MV-4-11 (cell line): ENCODE measurements at places on chromosomes 16 and 17.

- peak; percentile 38 for DNase-seq
Observed at GRCh38 chr17:80455336-80455710, 21.1 kb downstream of the NPTX1 start.

DNA sequence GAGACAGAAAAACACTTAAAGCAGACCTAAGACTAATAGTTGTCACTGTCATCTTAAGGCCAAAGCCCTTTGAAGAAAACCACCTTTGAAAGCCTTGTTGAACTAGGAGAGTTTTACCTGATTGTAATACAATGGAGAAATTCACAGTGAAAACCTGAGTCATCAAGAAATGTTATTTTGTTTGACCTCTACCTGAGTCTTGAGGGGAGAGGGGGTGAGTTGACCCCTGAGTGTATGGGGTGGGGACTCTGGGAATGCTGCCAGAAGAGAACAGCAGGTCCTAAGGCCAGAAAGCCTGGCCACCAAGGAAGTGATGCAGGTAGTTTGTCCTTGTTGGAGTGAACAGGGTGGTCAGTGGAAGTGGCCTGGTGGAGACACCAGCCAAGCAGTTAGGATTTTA lies 204.3 kb downstream of the SPECC1 start:
- no peak for DNase-seq

DNA sequence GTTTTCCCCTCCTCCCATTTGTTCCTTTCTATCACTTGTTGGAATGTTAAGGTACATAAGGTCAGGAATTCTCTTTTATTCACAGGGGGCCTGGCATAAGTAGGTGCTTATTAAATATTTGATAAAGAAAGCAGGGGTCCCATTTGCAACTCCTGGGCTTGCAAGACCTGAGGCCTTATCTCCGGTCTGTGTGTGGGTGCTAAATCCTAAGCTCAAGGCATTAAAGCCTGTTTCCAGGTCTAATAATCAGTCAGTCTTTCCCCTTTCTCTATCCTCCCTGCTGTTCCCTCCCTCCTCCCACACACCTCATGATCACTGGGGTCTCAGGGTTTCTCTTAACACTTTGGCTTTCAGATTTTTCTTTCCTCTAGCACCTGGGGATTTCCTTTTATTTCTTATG lies 17.1 kb downstream of the NTN1 start:
- no peak for DNase-seq

DNA sequence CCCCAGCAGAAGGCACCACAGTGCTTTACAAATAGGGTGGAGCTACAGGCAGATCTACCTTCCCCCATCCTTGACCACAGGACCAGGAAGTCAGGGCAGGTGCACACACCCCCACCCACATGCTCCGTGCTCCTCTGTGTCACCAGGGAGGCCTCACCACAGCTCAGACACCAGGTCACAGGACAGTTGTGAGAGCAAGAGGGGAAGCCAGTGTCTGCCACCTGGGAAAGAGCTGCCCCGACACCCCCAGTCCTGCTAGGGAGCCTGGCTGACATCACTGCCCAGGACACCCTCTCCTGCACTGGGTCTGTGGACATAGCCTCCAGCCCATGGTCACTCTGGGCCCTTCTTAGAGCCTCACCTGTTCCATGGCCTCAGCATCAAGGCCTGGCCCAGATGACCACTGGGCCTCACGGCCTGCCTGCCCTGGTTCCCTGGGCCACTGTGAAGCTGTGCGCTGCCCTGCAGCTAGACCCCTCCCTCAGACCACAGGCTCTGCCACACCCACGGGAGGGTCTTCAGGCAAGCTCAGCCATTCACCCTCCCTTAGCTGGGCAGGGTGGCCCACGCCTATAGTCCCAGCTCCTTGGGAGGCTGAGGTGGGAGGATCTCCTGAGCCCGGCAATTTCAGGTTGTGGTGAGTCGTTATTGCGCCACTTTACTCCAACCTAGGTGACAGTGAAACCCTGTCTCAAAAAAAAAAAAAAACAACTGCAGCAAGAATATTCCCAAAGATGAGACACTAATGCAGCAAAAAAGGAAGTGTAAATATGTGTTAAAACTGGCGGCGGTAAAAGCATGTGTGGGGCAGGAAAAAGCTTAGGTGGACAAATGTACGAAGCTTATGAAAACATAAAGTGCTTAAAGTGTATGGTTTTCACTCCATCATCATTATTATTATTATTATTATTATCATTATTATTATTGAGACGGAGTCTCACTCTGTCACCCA lies 14.2 kb downstream of the POLR3K start:
- peak; percentile 47 for DNase-seq

GRCh38 chr17:33798308-33798707 lies 456.8 kb upstream of the CCL2 start:
- no peak for DNase-seq

DNA sequence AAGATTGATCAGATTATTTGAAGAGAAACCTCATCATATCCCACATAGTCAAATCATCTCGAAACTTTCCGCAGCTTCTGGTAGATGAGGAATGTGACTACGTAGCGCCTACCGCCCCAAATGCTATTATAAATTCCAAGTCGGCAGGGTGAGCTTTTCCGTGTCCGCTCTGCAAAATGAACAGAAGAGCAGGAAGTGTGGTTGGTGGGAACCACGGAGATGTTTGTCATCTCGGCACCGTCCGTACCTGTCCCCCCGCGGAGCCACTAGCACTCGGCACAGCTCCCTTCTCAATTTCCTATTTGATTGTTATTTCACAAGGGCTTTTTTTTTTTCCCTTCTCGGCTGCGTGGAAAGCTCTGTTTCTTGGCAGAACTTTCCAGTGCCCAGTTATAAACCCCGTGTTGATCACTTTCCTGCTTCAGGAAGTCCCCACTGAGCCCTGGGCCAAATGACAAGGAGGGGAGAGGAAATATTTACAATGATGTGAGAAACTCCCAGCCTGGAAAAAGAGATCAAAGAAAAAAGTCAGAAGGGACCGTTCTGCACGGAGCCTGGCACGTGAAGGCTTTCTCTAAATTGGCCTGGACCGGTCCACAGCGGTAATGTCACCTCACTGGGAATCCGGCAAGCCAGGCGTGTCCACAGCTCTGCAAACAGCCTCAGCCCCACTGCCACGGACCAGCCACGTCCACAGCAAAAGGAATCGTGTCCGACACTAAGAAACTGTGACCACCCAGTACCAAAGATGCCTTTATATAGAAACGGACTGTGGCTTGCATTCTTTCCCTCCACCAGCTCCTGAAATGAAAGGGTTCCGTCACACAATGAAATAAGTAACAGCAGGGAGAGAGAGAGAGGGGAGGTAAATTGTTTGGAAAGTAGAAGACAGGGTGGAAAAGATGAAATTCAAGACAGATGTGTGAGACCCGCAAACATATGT lies 65.0 kb downstream of the MRM3 start:
- DNase-seq, result no peak

- no peak for DNase-seq
Observed at GRCh38 chr17:42281571-42282096, 5.4 kb upstream of the STAT5B start.

DNA sequence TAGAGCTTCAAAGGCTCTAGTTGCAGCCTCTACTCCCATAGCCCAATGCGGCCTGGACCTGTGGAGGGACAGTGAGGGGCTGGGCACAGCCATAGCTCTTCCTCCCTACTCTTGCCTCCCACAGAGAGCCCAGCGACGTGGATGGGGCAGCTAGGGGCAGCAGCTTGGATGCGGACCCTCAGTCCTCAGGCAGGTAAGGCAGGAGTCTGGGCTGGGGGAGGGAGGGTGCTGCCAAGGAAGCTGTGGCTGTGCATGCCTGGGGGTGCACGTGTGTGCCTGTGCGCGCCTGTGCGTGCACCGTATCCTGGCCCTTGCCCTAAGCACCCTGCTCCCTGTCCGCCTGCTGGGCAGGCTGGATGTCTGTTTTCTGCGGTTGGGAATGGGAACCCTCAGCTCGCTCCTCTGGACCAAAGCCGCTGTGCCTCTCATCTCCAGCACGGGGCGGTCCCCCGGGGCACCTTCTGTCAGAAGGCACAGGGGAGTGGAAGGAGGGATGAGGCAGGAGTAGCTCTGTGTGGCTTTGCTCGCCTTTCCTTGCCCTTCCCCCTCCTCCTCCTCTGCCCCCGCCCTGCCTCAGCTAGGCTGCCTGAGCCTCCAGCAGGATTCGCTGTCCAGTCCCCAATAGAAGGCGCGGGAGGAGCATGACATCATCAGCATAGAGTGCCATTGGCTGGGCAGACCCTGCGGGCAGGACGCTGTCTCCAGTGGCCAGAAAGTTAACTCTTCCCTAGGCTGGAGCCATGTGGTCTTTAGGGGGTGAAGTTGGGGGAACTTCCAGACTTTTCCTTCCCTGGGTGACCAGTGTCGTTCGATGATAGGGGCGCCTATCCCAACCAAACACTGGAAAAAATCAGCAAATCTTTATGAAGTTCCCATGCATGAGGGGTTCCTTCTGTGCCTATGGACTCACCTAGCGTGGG lies 797 bp downstream of the PRCD start:
- DNase-seq, result peak; percentile 82

DNA sequence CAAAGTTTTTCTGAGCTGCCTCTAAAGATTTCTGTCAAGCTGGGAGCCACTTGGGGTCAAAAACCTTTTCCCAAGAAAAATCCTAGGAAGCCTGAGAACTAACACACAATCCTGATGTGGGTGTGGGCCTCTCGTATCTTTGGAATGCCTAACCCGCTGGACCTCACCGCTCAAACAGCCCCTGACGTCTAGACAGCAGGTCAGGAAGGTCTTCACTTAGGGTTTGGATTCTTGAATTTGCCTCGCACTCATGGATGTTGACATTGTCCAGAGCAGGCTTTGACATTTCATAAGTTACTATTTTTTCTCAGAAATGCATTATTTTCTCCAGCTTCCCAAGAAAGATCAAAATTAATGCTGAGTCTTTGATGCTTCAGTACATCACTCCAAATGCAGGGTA lies 18.9 kb downstream of the TEX2 start:
- DNase-seq, result no peak

DNA sequence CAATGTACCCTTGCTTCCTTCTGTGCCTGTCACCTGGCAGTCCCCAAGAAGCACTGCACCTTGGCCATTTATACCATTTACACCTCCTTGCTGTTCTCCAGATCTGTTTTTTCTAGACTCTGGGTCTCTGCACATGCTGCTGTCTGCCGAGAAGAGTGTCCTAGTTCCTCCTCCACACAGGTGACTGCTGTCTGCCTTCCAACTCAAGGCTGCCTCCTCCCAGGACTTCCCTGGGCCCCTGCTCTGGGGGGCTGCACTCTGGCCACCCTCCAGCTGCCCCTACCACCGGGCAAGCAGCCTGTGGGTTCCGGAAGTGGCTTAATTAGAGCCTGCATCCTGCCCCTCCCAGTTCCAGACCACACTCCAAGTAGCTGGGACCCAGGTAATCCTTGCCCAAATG lies 5.7 kb upstream of the LIMD2 start:
- no peak for DNase-seq

DNA sequence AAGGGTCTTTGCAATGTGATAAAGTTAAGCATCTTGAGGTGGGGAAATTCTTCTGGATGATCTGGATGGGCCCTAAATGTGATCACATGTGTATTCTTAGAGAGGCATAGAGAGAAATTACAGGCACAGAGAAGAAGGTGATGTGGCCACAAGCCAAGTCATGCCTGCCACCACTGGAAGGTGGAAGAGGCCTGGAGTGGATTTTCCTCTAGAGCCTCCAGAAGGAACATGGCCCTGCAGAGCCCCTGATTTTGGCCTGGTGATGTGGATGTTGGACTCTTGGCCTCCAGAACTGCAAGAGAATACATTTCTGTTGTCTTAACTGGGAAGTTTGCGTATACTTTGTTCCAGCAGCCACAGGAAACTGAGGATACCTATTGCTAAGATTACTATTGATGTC lies 156.9 kb upstream of the CACNG5 start:
- DNase-seq, result no peak

GRCh38 chr17:18959845-18960240 lies 7.9 kb downstream of the SLC5A10 start:
- DNase-seq, result no peak

DNA sequence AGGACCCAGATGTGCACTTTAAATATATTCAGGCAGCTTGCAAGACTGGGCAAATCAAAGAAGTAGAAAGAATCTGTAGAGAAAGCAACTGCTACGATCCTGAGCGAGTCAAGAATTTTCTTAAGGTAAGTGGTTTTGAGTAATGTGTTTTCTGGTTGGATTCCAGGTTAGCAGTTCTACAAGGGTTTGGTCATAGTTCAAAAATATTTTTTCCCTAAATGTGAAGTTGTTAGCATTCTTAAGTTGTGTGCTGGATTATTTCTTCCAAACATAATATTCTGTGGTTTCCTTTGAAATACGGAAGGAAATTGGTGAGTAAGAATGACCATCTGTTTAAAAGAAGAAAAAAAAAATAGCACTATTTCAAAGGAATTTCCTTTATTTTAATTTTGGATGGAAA lies 38.4 kb downstream of the PTRH2 start:
- DNase-seq, result peak; percentile 70

GRCh38 chr16:29738514-29738913 lies 7.3 kb downstream of the C16orf54 start:
- no peak for DNase-seq

GRCh38 chr17:82936768-82937171 lies 96.9 kb upstream of the ZNF750 start:
- DNase-seq, result no peak

- DNase-seq, result peak; percentile 69
Observed at GRCh38 chr17:46942441-46943217, 19.7 kb downstream of the GOSR2 start.

DNA sequence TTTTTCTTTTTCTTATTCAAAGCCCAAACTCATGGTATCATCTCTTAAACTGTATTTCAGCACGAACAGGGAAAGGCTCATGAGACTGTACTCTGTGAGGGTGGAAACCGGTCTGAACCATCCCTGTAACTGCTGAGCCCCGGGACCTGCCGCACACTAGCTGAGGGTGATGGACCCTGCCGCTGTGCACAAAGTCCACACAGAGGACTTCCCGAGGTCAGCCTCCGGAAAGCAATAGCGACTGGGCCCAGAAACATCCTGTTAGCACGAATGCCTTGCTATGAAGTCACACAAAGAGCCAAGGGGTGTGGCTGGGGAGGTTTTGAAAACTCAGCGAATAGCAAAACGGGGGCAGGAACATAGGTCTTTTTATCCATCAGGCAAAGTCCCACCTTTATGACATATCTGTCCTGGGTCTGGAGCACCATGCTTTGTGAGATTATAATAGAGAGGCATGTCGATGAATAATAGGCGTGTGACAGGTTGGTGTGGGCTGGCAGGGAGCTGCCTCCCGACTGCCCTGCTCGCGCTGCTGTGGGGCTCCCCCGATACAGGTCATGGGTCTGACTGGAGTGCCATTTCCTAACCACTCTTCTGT lies 33.4 kb downstream of the CDK5R1 start:
- DNase-seq, result no peak

GRCh38 chr17:82231562-82232321 lies 2.9 kb downstream of the SLC16A3 start:
- DNase-seq, result peak; percentile 89

- peak; percentile 23 for DNase-seq
Observed at GRCh38 chr17:37744961-37745800, at the start of gene HNF1B. TSS of gene HNF1B (minus strand) at chr17:37745059. CDS start at chr17:37744884, 175 bp downstream.

- DNase-seq, result no peak
Observed at GRCh38 chr16:12171206-12171605, 194.7 kb downstream of the SNX29 start.

DNA sequence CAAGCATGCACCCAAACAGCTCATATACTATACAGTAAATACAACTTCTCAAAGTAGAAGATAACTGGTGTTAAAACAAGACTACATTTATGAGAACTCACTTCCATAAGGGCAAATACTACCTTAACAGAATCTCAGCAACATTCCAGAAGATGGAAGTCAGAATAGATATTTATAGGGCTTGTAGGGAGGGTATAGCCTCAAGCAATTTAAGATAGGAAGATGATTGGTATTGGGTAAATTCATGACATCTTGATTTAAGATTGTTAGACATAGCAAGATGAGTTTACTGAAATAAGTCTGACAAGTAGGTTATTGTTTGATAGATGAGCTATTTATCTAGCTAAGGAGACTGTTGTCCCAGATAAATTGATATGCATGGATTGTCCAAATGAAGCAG lies 250.2 kb downstream of the CDH13 start:
- DNase-seq, result no peak
